ENCODE measurements at places on chromosomes 6 and 20. TPM values are rescaled to one million over a fixed set of nuclear protein-coding genes. Genes with fewer than 3 reads are reported as not detected.

- no peak for DNase-seq
Observed at GRCh38 chr6:157092736-157093135, 230.6 kb downstream of the TMEM242 start.

GRCh38 chr6:33205191-33206026 lies 954 bp downstream of the HSD17B8 start:
- DNase-seq: no peak

DNA sequence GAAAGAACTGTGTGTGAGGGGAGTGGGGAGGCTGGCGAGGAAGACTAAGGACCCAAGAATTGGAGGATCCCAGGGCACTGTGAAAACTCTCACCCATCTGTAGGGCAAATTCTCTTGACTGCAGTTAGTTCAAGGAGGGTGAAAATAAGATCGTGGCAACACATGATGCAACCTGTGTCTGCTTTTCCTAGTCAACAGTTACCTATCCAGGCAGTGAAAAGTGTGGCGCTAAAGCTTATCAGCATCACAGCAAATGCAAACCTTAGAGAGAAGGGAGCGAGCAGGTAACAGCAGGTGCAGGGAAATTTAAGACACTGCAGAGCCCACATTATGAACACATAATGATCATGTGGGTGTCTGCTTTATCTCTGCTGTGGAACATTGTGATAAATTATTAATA lies 97.7 kb upstream of the SGK1 start:
- DNase-seq: no peak

DNA sequence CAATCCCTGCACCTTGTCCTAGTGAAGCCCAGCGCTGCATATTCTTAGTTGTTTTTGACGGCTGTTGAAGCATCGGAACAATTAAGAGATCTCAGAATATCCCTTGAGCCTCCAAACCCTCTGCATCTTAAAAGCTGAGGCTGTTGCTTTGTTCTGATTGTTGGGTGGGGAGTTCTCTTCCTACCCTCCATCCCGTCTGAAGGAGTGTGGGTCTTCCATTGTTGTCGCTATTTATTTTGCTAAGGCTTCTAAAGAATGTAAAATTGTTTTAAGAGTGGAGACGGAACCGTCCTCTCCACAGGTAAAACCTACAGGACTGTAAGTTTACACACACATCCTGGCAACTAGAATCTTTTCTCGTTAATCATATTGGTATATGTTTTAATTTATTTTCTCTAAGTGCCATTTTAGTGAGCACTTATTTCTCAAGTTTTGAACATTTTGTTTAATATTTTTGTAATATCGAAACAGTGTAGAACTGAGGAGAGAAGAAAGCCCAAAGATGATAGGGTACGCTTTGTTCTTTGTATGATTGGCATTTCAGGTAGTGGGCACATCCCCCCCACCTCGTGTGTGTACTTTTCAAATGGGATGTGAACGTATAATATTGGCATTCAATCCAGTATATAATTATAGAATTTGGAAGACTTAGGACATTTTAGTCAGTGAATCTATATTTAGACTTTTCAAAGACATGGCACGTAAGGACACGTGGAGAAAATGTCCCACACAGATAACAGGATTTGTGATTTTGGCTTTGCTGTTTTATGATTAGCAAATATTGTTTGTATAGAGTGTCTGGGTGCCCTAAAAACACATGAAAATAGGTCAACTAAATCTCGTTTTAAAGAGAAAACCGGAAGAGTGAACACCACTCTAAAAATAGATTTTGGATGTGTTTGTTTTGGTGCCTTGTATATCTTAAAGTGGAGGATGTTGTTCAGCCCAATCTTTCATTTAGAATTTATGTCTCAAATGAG lies 1.3 kb downstream of the RNF146 start:
- DNase-seq: no peak

GRCh38 chr6:35014786-35015185 lies 125.7 kb downstream of the ANKS1A start:
- DNase-seq: no peak

DNA sequence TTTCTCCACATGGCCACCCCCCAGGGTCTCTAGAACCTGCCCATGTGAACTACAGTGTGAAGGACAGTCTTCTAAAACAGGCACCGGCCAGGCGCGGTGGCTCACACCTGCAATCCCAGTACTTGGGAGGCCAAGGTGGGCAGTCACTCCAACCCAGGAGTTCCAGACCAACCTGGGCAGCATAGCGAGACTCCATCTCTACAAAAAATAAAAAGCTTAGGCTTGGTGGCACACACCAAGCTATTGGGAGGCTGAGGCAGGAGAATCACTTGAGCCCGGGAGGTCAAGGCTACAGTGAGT lies 13.7 kb downstream of the ACSS1 start:
- no peak for DNase-seq

Gene PPP1R3G
- not detected for total RNA-seq

Gene FAM184A
- total RNA-seq: 9.0 TPM

Gene MATN4
- total RNA-seq: 2.1 TPM

Gene OOEP
- not detected for total RNA-seq

Gene PLA2G7
- not detected for total RNA-seq

Data from activated T-helper 1 cell treated with anti-CD3 and anti-CD28 coated beads, Interleukin-12 subunit alpha, Interleukin-12 subunit beta, Interleukin-2, Interleukin-4 antibody, amounts not matched to agents 30 ng/mL and 10 ng/mL and 1 ng/mL, durations not matched to agents 14 hours and 24 hours and 36 hours (primary cell).